ENCODE measurements at places on chromosomes 11 and 22.
A peak's percentile ranks its signal among the peaks of the same experiment; 100 is the strongest.

DNA sequence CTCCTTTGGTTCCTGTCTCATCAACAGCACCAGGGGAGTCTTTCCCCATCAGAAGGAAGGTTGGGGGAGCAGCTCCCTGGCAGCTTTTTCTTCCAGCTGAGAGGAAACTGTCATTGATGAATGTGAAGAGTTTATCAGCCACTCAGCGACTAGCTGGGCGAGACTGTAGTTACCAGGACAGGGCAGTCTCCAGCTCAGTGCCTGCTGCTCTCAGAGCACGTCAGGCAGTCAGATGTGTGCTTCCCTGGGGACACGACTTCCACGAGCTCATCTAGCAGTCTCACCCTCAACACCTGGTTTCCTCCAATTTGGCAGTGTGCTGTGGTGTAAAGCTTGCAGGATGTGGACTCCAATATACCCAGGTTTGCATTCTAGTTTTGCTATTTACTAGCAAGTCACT is 12.5 kb upstream of the C1QTNF4 start:
- no peak for DNase-seq

GRCh38 chr11:45869551-45869950 is 15.9 kb upstream of the MAPK8IP1 start:
- no peak for DNase-seq

DNA sequence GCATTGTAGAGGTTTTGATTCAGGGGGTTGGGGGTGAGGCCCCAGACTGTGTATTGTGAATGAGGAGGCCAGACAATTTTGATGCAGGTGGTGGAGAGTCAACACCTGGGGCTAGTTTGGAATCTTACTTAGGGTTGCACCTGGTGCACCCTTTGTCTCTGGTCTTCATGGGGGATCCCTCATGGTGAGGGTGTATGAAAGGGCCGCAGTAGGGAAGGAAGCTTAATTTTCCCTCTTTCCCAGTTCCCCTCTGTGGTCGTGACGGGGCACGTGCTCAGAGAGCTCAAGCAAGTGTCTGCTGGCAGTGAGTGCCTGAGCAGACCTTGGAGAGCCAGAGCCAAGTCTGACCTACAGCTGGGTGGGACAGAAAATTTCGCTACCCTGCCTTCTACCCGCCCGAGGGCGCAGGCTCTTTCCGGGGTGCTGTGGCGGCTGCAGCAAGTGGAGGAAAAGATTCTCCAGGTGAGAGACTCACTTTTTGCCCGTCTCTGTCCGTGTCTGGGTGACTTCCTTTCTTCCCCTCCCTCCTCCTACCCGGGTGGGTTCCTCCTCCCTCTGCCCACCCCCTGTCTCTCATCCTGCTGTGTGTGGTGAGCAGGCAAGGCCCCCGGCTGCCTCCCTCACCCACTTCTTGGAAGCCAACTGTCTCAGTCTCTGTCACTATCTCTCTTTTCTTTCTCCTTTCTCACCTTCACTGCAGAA is 131.7 kb downstream of the MICAL2 start:
- DNase-seq, result no peak

- no peak for DNase-seq
These were observed 7.3 kb upstream of the PLEKHA7 start for GRCh38 chr11:17021511-17021910.

- no peak for DNase-seq
These were observed 863.6 kb downstream of the FAM181B start for GRCh38 chr11:81870066-81870412.

DNA sequence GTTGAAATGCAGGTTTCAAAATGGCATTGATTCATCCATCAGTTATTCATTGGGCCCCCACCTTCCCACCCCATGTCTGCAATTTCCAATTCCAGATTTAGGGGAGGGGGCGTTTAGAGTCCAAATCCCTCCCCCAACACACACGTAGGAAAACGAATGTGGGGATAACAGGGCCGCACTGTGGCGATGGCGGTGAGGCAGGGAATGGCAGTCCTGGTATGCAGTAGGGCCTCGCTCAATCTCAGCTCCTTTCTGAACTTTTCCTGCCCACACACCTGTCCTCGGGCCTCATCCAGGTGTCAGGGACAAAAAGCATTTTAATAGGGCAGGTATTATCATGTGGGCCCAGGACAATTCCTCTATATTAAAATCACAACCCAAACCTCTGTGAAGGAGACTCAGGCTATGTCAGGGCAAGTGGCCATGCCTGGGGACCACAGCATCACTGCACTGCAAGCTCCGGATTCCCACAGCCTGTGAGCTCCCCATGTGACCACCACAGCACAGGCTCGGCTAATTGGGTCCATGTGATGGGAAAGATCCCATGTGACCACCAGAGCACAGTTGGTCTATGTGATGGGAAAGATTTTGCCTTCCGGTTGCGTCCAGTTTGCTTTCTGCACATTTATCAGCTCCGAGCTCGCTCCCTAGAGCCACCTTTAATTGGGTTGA is 44.5 kb downstream of the RTL6 start:
- DNase-seq, result no peak

- peak; percentile 40 for DNase-seq
These were observed 23.3 kb downstream of the ARL14EP start for GRCh38 chr11:30346068-30346688.

- peak; percentile 67 for DNase-seq
These were observed 25.5 kb upstream of the CYP2D6 start for GRCh38 chr22:42156121-42156520.

DNA sequence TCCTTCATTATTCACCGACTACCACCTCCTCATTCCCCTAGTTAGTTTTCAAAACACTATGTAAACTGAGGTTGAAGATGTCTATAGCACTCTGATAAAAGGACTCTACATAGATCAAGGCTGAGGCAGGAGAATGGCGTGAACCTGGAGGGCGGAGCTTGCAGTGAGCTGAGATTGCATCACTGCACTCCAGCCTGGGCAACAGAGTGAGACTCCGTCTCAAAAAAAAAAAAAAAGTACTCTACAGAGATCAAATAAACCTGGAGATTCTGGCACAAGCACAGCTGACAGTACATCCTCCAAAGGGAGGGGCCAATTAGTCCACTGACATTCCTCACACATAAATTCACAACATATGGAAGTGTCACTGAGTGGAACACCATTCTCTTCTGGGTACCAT is 31.0 kb downstream of the TSG101 start:
- DNase-seq, result no peak

DNA sequence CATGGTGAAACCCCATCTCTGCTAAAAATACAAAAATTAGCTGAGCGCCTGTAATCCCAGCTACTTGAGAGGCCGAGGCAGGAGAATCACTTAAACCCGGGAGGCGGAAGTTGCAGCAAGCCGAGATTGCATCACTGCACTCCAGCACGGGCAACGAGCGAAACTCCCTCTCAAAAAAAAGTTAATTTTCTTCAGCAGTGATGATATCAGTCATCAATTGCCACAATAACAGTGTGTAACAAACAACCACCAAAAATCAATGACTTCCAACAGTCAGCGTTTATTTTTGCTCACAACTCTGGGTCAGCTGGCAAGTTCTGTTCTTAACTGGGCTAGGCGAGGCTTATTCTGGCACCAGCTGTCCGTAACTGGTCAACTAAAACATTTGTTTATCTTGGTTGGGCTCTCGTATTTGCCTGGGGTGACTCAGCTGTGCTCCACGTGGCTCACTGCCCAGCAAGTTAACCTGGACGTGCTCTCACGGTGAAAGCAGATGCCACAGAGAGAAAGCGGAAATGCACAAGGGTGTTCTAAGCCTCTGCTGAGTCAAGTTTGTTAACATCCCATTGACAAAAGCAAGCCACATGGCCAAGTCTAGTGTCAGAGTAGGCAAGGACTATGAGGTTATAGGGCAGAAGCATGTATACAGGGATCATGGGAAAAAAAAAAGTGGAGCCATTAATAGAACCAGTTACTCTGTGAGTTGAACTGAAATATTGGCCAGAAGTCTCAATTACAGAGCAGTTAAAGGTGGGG is 52.1 kb downstream of the LHFPL7 start:
- DNase-seq, result peak; percentile 85

GRCh38 chr11:77155082-77155475 is 27.0 kb downstream of the MYO7A start:
- no peak for DNase-seq
